ENCODE measurements at places on chromosomes 2 and 18.

- DNase-seq: no peak
Measured at GRCh38 chr2:211802666-211803065, 735.9 kb downstream of the ERBB4 start.

GRCh38 chr2:202425036-202425435, 48.9 kb downstream of the BMPR2 start:
- no peak for DNase-seq

DNA sequence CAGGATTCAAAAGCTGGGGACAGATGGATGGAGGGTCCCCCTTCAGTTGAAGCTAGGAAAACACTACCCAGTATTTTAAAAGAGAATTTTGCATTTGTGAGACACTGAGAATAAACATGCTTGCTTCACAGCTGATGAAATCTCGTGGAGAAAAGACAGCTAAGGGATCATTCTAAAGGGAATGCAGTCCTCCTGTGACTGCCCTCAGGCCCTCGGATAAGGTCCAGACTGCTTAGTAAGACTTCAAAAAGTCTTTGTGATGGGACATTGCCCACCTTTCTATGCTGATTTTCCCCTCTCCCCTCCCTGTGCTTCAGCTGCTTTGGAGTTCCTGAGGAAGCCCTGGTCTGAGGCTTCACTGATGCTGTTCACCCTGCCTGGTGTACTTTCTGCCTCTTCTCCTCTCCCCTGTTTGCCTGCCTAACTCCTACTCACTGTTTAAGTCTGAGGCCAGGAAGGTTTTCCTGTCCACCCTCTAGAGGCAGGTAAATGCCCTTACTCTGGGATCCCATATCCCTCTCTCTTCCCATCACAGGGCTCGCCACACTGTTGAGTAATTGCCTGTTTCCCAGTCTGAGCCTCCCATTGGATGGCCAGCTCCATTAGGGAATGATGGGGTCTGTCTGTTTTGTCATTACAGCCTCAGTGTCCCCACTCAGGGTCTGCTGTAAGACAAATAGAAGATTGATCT, 26.6 kb downstream of the POLE4 start:
- no peak for DNase-seq

GRCh38 chr2:232088771-232089170, 127.3 kb downstream of the DIS3L2 start:
- DNase-seq: no peak

DNA sequence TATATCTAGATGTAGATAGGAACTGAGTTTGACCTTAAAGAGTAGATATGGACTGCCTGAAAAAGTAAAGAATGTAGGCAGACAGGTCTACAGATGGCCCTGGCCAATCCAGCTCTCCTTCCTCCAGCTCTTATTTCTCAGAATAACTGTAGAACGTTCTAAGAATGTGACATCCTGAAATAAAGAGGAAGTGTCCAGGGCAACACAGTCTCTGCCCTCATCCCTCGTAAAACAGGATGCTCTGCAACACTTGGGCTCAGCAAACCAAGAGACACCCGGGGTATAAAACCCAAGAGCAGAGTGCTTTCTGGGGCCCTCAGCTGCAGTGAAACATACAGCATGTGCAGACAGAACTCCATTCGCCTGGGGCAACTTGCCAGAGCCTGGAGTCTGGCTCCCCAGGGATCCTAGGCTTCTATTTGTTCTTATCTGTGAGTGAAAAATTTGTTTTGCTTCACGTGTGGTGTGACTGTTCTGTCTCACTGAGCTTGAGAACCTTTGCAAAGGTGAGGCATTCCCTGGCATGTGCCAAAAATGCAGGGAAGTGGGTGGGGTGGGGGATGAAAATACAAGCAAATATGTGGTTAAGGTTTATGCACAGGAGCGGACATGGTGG, 401.0 kb downstream of the SETBP1 start:
- DNase-seq: no peak

DNA sequence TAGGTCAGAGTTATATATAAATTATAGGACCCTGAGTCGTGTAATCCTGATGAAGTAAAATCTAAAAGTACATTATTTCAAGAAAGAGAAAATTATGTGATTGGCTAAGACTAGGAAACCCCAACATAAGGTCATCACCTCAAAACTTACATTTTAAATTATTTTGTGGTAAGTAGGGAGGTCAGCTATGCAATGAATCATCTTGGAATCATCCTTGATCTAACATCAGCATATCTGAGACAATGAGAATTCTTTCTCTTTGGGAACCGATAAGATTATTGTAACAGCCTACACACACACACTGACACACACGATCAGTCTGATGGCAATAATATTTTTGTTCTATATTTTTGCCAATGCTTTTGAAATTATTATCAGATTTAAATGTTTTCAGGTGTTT, 904.8 kb upstream of the CHAC2 start:
- DNase-seq: no peak

- DNase-seq: no peak
Measured at GRCh38 chr18:51020536-51020935, 9.5 kb upstream of the SMAD4 start.

DNA sequence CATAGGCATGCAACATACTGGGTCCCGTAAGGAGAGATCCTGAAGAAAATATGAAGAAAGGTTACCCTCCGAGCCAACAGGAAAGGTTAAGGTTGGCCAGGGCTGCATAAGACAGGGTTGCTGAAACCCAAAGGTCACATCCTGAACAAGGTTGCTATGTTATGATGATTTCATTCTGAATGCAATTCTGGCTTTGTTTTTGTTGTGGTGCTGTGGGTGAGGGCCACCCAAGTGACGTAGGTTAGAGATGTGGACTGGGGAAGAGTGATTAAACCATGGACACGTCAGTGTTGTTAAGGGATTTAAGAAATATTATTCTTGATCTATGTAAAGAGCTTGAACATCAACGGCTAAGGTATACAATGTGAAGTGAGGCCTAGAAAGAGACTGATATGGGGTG, 60.0 kb downstream of the ZEB2 start:
- DNase-seq: no peak

DNA sequence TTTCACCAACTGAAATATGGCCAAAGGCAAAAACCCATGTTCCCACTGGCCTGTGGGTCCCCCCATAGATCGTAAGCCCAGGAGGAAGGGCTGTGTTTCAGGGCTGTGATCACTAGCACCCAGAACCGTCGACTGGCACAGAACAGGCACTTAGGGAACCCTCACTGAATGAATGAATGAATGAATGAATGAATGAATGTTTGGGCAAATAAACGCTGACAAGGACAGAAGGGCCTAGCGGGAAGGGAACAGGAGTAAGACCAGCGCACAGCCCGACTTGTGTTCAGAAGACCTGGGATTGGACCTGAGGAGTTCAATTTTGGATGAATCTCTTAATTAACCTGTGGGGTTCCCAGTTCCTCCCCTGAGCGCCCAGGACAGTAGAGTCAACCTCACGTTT, 76.2 kb downstream of the TPO start:
- DNase-seq: no peak

GRCh38 chr18:6487968-6488367, 73.3 kb upstream of the L3MBTL4 start:
- DNase-seq: no peak

DNA sequence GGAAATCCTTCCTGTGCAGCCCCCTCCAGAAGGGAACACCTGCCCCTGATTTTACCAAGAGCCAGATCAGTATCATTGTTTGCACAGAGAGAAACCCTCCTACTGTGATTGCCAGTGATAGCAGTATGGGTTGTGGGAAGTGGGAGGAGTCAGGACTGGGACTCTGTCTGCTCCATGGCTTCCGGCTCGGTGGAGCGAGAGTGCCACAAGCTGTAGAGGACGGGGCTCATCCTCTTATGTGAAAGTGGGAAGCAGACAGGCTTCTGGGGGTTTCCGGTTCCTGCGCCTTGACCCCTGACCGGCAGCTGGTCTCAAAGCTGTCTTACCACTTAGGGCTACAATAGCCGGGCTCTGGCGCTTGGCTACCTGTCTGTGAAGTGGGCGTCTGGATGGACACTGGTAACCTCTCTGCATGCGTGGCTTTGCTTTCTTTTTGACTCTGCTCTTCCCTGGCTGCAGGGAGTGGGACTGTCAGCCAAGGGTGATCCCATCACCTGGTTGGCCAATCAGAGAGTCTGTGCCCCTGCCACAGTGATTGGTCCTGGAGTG, 79.7 kb downstream of the BCL2L11 start:
- no peak for DNase-seq

GRCh38 chr2:40265602-40266001, 186.3 kb downstream of the SLC8A1 start:
- DNase-seq: no peak
